ENCODE measurements at places on chromosomes 2 and 18.

DNA sequence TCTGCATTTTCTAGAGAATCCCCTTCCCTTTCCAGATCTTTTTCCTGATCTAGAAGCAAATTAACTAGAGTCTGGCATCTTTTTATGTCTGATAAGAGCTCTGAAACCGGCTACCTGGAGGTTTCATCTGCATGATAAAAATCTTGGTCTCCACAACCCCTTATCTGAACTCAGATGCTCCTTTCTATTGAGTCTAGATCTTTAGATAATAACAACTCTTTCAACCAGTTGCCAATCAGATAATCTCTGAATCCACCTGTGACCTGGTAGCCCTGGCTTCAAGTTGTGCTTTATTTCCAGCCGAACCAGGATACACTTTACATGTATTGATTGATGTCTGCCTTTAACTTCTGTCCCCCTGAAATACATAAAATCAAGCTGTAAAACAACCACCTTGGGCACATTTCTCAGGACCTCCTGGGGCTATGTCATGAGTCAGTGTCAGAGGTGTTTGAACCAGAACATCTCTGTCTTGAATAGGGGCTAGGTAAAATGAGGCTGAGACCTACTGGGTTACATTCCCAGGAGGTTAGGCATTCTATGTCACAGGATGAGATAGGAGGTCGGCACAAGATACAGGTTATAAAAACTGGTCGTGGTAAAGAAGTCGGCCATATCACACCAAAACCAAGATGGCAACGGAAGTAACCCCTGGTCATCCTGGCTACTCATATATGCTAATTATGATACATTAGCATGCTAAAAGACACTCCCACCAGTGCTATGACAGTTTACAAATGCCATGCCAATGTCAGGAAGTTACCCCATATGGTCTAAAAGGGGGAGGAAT lies 20.8 kb downstream of the RALBP1 start:
- DNase-seq = no peak

DNA sequence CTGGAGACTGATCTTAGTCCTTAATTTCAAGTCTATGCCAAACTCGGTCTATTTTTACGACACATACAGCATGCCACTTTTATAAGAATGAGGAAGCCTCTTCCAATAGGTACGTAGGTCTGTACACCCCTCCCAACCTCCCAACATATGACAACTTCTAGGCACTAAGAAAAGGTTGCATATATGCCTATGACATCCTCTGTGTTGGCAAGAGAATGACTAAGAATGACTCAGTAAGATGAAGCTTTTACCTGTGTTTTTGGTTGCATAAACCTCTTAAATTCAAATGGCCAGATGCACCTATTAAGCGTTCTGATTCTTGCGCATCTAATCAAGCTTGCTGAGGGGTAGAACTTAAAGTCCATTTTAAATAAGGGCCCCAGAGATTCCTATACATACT lies 586.4 kb upstream of the ZEB2 start:
- no peak for DNase-seq

- peak; percentile 44 for DNase-seq
Measured at GRCh38 chr2:101152272-101153076, 1.3 kb upstream of the TBC1D8 start.

- DNase-seq = no peak
Measured at GRCh38 chr2:28347193-28347592, 45.5 kb upstream of the FOSL2 start.

DNA sequence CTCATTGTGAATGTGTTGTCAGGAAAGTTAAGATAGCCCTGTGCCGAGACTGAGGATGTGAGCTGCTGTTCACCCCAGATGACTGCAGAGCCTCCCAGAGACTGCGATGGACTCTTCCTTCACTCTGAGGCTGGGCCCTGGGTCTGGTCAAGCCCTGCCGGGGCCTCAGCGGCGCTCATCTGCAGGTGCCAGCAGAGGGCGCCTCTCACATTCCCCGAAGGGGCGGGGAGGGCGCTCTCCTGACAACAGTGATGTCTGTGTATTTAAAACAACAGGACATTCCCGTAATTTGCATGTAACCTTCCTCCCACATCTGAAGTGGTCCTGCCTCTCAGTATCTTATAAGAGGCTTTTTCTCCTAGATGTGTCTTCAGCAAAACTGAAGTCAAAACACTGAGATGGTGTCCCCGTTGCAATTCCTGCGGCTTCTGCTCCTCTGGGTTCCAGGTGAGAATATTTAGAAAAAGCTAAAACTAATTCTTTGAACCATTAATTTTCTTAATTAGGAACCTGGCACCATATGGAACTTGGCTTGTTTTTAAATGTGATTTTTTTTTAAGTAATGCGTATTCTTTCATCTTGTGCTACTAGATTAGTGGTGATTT lies 1377.9 kb downstream of the RPIA start:
- DNase-seq = no peak

GRCh38 chr2:218003281-218003944 lies 618 bp upstream of the TNS1 start:
- no peak for DNase-seq

GRCh38 chr18:3079653-3080052 lies 66.7 kb upstream of the LPIN2 start:
- no peak for DNase-seq

DNA sequence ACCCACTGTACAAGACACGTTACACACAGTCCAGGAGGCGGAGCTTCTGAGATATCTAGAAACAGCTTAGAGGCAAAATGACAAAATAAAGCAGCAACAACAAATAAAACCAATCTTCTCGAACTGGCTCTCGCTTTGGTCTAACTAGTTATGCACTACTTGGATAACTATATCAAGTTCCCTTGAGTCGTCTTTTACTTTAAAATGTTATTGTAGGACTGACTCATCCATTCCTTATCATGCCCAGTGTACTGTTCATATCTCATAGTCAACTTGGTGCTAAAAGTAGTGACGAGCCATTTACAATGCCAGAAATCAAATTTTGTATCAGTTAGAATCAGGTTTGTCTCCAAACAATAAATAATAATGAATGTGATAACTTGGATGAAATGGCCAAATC lies 102.5 kb upstream of the SLC35G4 start:
- no peak for DNase-seq

GRCh38 chr2:98826856-98827255 lies 95.9 kb upstream of the MGAT4A start:
- no peak for DNase-seq

GRCh38 chr18:63079114-63079513 lies 240.5 kb downstream of the BCL2 start:
- DNase-seq = no peak

- DNase-seq = no peak
Measured at GRCh38 chr18:55096263-55096951, 137.1 kb upstream of the CCDC68 start.

GRCh38 chr2:203427061-203427460 lies 98.9 kb downstream of the ABI2 start:
- DNase-seq = no peak

- DNase-seq = no peak
Measured at GRCh38 chr18:13603304-13604019, 122.9 kb downstream of the FAM210A start.

GRCh38 chr2:152098496-152099366 lies at the start of gene CACNB4:
Gene CACNB4 (minus strand): TSS chr2:152099044.
- no peak for DNase-seq

DNA sequence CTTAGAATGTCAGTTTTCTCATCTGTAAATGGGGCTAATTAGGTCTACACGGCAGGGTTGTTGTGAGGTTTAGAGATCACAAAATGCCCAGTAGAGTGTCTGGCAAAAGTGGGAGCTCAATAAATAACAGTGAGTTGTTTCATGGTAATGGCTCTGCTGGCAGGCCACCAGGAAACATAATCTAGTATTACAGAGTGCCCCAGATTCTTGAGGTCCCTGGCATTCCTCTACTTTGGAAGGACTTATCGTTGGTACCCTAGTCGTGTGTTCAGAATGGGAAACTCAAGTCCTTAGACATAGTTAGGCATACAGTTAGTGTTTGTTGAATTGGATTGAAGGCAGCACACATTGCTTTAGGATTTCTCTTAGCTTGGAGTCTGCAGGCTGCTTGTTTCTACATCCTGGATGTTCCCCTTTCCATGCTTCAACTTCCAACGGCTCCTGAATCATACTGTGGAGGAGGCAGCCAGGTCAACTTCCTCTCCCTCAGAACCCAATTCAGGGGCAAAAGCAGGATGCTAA lies 161.5 kb upstream of the FOSL2 start:
- no peak for DNase-seq

DNA sequence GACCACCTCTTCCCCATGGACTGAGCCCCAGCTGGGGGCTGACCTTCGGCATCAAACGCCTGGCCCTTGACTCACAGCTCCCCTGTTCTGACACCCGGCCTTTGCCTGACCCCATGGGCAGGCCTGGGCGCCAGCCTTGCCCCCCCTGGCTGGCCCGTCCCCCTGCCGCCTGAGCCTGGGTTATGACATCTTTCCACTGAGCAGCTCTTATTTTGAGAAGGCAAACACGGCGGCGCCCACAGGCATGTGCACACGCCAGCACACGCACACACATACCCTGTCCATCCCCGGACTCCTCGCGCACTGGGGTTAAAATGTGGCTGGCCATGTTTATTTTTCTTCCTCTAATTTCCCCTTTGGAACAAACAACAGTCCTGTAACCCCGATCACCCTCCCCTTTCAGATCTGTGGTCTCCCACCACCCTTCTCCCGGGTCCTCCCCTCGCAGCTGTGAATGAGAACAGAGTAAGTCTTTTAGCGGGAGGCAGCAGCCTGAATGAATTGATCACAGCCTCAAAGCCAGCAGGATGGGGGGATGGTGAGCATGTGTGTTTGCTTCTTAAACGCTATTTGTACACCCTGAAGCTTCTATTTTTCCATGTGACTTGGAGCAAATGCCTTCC lies 11.8 kb upstream of the ATOH8 start:
- peak; percentile 64 for DNase-seq

- DNase-seq = peak; percentile 11
Measured at GRCh38 chr2:239252801-239253200, 148.0 kb downstream of the HDAC4 start.

- DNase-seq = no peak
Measured at GRCh38 chr18:60639836-60640235, 267.3 kb upstream of the MC4R start.

DNA sequence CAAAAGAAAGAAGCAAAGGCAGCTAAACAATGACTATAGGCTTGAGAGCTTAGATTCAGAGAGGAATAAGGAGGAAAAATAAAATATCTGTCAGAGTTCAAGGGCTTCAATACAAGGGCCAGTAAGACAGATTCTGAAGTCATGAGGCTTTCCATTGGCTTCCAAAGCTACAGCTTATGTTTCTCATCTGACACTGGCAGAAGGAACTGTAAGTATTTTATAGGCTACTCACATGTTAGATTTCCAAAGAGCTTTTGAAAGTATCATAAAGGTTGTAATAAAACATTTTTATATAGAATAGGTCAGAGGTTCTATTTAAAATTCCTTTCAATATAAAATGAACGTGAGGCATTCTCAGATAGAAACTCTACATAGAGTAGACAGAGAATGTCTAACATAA lies 746.6 kb upstream of the NXPH2 start:
- no peak for DNase-seq

- no peak for DNase-seq
Measured at GRCh38 chr2:230140667-230141066, 71.9 kb upstream of the SLC16A14 start.

GRCh38 chr2:231923010-231923344 lies 3.2 kb downstream of the NPPC start:
- no peak for DNase-seq

All from NCI-H1092 (cell line).